ENCODE measurements at places on chromosomes 7 and 10. TPM values are rescaled to one million over a fixed set of nuclear protein-coding genes. Genes with fewer than 3 reads are reported as not detected.

DNA sequence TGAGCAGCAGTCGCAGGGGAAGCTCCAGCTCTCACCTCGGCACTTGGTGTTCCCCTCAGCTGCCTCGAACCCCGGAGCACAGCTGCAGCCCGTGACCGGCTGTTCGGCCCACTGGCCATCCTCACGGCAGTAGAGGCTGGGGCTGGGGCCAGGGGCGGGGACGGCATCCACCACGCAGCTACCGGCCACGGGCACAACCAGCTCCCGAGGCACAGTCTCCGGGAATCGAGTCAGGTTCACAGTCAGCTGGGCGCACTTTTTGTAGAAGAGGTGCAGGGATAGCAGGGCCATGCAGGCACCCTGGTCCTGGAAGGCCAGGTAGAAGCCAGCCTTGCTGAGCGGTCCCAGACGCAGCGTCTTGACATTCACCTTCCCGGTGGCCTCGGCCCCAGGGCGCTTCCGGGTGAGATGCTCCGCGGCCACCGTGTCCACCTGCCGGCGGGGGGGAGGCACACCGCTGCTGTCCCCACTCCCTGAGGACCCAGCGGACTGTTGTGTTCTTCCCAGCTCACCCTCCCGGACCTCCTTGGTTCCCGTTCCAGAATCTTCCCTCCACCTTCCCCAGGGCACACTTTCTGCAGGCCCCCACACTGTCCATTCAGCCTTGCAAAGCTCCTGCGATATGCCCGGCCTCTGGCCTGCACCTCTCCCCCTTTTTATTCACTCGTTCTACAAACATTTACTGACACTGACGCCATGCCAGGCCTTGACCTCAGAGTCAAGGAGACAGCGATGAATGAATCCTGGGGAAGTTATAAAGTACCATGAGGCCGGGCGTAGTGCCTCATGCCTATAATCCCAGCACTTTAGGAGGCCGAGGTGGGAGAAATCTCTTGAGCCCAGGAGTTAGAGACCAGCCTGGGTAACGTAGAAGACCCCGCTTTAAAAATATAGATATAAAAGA, 4.8 kb downstream of the EPHB4 start:
- DNase-seq = no peak

GRCh38 chr10:24779737-24780136, 56.0 kb upstream of the ARHGAP21 start:
- no peak for DNase-seq

- DNase-seq = no peak
Measured at GRCh38 chr10:74967911-74968666, 141.7 kb downstream of the KAT6B start.

GRCh38 chr7:964401-965231, 10.1 kb upstream of the ADAP1 start:
- DNase-seq = peak; percentile 52

- no peak for DNase-seq
Measured at GRCh38 chr7:57772126-57772924, 322.3 kb downstream of the ZNF716 start.

- DNase-seq = no peak
Measured at GRCh38 chr10:82618007-82618406, 743.0 kb downstream of the NRG3 start.

- DNase-seq = no peak
Measured at GRCh38 chr10:113661332-113661731, 2.5 kb downstream of the NRAP start.

Gene INMT
- total RNA-seq = 49.5 TPM

GRCh38 chr10:94521276-94522250, 24.0 kb upstream of the HELLS start:
- no peak for DNase-seq

DNA sequence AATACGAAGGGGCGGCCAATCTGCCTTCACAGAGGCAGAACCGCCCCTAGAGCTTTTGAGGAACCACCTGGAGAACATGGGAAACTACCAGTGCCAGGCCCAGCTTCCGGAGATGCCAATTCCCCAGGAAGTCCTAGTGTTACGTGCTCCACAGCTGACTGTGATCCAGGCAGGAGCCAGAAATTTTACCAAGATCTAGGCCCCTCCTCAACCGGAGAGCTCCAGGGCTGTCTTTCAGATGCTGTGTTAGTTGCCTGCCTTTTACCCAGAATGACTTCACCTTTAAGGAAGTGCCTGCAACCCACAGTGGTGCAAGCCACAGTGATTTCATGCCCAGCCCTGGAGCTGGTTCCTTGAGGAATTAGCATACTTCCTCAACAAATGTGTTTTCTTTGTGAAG, 62.9 kb downstream of the ELMO1 start:
- no peak for DNase-seq

- no peak for DNase-seq
Measured at GRCh38 chr10:120632942-120633341, 175.9 kb downstream of the PLPP4 start.

DNA sequence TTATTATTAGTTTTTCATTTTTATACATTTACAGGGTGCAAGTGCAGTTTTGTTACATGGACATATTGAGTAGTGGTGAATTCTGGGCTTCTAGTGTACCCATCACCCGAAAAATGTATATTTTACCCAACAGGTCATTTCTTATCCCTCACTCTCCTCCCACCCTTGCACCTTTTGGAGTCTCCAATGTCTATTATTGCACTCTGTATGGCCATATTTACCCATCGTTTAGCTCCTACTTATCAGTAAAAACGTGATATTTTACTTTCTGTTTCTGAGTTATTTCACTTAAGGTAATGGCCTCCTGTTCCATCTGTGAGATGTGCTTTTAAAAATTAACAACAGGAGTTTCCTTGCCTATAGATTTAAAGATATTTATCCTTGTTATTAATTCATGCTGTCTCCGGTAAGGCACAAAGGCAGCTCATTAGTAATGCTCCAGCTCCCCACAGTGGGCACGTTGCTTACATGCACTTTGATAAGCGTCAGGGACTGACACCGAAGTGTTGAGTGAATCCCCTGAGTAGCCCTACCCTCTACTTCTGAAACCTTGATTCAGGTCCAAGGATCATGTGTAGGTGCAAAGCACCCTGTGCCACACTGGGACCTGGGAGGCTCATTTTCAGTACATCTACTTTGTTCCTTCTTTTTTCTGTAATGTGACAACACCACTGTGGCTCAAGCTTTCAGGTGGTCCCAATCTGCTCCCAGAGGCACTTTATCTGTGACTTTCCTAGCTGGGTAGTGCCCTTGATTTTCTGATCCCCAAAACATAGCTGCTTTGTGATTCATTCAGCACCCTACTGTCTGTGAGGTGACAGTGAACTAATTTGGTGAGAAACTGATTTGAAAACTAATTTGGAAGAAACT, 27.3 kb downstream of the HYAL4 start:
- DNase-seq = no peak

GRCh38 chr7:150857276-150858055, 5.1 kb downstream of the AOC1 start:
- DNase-seq = no peak

GRCh38 chr7:152862006-152862405, 102.5 kb downstream of the ACTR3B start:
- no peak for DNase-seq

- no peak for DNase-seq
Measured at GRCh38 chr7:15113752-15114151, 211.2 kb upstream of the DGKB start.

- DNase-seq = no peak
Measured at GRCh38 chr10:131094527-131095312, 216.8 kb downstream of the TCERG1L start.

DNA sequence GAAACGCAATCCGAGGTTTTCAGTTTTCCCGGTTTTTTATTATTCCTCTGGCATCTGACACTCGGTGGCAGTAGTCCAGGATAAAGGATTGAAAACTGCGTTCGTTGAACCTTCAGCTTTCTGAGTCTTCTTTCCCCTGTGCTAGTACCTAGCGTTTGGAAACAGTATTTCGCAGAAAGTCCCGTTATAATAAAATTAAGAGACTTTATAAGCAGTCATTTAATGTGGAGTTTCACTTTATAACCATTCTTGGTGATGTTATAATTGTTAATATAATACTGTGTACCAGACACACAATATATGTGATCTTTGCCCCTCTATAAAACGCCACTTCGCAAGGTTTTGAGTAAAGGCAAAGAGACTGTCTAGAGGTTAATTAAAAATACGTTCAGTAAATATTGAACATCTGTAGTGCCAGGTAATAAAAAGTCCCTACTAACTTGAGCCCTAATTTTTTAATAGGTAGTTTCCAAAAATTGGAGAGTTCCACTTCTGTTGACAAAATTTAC, 874 bp downstream of the CISD1 start:
- DNase-seq = no peak

DNA sequence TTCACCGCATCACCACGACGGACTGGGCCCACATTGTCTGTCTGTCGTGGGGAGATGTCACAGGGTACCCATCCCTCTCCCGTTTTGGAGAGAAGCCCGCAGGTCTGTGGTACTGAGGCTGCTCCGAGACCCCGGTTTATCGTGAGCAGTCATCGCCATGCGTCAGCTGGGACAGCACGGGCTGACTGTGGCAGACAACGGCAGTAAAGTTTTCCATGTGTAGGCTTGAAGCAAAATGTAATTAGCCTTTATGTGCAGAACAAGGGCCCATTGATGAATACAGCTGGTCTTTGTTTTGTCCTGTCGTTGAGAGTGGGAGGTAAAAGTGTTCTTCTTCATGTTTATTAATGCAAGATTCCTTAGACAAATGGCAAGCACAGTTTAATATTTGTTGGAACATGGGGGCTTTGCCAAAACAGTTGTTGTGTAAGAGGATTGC, 167.4 kb upstream of the SH2B2 start:
- no peak for DNase-seq

Gene MUC12
- 0.30 TPM for total RNA-seq

DNA sequence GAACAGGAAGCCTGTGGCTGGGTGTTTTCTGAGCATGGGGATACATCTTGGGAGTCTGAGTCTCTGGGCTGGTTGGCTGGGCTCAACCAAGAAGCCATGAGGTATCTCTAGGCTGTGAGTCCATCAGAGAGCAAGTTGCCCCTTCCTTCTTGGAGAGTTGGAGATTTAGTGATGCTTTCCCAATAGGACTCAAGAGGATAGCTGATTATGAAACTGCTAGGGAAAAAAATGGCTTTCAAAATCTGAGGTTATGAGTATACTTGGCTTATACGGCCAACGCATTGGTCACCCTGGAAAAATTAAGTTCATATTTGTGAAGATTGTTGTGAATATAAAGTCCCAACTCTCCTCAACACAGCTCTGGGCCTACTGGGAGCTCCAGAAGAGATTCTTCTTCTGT, 162.7 kb upstream of the KMT2E start:
- no peak for DNase-seq

- peak; percentile 43 for DNase-seq
Measured at GRCh38 chr7:27235387-27236311, 7.0 kb upstream of the EVX1 start.

DNA sequence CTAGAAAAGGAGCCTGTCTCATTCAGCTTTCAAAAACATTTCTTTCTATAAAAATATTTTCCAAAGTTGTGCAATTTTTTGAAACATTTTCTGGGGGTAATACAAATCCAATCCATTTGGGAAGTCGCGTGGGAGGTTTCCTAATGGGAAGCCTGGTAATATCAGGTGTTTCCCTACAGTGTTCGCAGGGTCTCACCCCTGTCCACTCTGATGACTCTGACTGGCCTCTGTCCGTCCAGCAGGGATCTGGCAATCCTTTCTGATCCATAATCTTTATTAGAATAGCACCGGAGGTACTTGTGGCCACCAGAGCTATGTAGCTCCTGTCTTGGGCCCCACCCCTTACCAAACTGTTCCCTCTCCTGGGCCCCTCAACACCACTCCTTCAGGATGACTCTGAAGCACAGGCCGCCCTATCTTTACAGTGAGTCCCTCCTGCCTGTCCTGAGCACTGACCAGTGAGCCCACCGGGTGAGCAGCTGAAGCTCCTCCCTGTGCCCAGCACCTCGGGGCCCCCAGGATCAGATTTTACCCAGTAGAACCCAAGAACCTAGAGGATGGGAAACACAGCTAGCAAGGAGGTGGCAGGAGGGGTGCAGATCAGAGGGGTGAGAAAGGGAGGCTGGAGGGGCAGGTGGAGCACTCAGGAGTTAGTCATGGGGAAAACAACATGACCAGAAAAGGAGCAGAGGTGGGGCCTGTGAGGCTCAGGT, 84.8 kb downstream of the PTPRE start:
- DNase-seq = no peak

DNA sequence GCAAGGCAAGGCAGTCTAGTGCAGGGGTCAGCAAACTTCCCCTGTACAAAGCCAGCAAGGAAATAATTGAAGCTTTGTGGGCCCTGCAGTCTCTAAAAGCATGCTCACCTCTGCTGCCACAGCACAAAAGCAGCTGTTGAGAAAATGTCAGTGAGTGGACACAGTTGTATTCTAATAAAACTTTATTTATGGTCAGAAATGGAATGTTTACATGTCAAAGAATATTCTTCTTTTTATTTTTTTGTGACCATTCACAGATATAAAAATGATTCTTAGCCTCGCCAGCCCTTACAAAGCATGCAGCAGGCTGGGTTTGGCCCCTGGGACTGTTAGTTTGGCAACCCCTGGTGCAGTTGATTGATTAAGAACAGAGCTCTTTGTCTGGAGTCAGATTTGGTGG, 192.4 kb downstream of the BUB3 start:
- no peak for DNase-seq

DNA sequence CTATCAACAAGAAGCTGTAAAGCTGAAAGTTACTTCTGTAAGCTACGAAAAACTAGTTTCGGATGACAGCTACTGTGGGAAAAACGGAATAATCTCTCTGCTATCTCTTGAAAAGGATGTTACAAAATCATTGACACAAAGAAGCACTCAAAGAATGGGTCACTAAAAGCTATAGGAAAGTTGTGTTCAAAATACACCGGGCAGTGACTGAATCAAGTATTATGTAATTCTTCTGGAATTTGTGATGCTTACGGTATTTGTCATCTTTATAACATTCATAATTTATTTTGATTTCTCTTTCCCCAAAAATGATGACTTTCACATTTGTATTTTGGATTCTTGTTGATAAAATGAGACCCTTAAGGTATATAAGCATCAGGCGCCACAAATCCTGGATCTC, 112.1 kb upstream of the KLF6 start:
- no peak for DNase-seq

Data from left ventricle myocardium inferior (tissue), 1 donor.